Breast epithelium (tissue), 4 donors: ENCODE measurements at places on chromosomes 3 and 15.

DNA sequence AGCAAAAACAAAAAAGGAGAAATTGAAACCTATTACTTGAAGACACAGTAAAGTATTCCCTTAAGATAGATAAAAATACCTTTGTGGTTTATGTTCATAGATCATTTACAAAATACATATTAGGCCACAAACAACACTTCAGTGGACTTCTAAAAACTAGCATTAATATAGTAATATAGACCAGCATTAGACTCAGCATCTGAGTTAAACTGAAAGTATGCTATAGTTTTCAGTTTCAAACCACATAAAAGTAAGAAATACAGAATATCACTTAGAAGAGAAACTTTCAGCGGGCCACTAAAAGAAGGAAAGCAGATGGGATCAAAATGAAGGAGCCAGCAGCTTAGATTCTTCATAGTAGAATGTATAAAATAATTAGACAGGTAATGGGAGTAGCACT, 86.6 kb downstream of the MSL2 start:
- DNase-seq = no peak

DNA sequence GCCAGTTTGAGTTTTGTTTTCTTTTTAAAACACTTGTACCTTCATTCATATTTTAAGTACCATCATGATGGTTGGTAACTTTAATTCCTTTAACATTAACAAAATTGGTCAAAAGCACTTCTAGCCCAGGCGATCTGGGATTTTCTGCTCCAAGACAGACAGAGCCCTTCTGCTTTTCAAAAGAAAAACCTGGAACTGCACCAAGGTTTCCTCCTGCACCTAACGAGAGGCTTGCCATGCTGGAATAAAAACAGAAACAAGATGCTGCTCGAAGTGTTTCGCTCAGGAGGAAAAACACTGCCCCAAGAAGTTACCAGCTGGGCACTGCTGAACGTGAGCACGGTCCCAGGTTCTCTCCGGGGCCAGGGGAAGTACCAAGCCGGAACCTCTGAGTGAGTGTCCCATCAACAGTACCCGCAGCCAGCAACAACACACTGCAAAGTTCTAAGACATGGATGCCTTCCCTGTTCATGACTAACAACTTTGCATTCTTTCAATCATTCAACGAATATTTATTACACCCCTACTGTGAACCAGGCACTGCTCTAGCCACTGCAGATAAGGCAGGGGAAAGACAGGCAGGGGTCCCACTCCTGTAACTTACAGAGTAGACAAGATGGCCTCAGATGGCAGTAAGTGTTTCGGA, 98.8 kb downstream of the XXYLT1 start:
- no peak for DNase-seq

DNA sequence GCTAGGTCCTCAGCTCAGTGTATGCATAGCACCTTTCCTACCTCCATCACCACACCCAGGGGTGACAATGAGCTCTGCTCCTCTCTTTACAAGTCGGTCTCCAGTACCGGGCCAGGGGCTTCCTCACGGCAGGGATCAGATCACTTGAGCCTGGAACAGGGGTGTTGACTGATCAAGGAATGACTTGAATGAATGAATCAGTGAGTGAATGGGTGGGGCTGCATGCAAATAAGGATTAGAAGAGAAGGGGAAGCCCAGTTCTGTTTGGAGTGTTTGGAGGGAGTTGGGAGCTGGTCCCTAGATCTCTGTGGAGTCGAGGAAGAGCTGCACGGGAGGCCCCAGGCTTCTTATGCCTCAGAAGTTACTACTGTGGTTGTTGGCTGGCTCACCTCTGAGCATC, 87.0 kb downstream of the TMEM266 start:
- no peak for DNase-seq

GRCh38 chr3:148583793-148584192, 113.9 kb upstream of the AGTR1 start:
- DNase-seq = no peak

GRCh38 chr3:193996641-193997089, 139.3 kb upstream of the HES1 start:
- DNase-seq = no peak

GRCh38 chr3:192825657-192826200, 91.9 kb downstream of the MB21D2 start:
- DNase-seq = no peak
